ENCODE measurements at places on chromosomes 2 and 18. TPM values are rescaled to one million over a fixed set of nuclear protein-coding genes. Genes with fewer than 3 reads are reported as not detected.

DNA sequence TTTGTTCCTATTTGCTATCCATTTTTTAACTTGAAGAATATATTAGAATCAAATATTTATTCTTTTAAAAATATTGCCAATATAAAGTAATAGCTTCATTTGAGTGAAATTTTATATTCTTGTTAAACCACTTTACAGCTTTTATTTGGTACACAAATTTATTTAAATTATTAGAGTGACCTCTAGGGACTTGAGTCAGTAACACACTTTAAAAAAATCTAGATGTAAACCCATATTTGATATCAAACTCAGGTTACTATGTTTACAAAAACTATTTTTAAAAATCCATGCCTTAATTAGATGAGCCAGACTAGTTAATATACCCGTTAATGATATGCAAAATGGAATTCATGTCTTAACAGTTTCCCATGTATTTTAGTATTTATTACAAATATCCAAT lies 134.6 kb downstream of the MAP4K4 start:
- no peak for DNase-seq

CDH7 gene
- total RNA-seq = not detected

DNA sequence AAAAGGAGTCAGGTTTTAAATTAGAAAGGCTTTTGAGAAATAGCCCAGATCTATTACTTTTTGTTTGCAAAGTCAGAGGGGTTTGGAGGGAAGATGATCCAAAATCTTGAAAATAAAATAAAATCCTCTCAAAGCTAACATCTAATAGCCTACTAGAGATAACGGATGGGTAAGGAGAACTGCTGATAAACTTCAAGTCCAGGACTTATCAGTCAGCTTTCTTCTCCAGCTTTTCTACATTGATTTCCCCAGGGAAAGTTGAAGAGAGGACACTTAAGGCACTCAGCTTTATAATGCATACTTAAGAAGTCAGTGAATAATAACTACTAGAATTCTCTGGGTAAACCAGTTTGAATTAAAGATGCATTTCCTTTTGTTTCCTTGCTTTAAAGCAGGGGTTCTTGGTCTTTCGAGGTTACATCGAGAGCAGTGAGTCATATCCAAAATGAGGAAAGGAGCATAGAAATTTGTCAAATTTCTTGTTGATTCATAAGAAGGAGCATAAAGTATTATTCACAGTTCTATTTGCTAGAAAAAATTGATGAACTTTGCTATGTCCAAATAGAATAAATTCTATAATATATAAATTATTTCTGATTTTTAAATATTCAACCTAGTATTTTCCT lies 43.2 kb upstream of the ITPRID2 start:
- no peak for DNase-seq

IL36G gene
- total RNA-seq = not detected

IHH gene
- total RNA-seq = under 0.01 TPM

- DNase-seq = no peak
Measured at GRCh38 chr2:38243186-38243880, 133.7 kb downstream of the ATL2 start.

DNA sequence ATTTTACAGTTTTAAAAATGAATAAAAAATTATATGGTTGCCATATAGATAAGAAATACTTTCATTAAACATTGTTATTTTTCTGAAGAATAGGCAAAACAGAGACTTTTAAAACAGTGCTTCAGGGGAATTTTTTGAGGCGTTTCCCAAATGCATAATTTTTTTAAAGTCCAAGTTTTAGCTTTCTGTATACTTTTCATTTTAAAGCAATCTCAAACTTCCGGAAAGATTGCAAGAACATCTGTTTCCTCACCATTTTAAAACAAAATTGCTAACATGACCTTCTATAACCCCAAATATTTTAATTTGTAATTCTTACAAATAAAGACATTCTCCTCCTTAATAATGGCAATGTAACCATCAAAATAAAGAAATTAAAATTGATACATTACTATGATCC lies 15.1 kb upstream of the MBD2 start:
- DNase-seq = peak; percentile 13
